Kidney capillary endothelial cell (primary cell): ENCODE measurements at places on chromosomes 4 and X.

DNA sequence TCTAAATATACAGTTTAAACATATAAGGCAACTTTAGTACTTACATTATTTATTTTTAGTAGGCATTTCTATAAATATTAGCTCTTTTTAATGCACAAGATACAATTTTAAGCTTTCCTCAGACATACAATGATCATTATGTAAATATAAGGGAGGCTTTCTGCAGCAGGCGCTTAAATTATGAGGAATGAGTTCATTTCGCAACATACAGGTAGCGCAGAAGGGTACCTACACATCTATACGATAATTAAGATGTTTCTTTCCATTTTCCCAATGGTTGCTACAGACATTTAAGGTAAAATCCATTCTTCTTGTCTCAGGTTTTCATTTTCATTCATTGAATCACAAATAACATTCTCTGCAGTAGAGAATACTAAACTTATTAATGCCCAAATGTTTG lies 1.2 kb downstream of the AASDH start:
- DNase-seq: no peak

DNA sequence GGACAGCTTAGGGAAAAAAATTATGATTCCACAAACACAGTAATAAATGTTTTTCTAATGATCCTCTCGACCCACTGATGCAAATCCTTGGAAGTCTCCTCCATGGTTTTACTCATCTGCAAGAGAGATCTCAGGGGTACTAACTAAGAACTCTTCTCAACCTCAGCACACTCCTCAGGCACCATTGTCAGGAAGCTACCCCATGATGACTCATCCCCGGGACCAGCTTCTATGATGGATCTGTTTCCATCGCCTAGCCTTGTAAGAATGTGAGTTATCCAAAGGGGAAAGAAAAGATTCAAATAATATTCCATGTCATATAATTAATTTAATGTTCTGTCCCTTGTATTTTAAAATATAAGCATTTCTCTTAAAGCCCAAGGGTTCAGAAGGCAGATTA lies 816.1 kb upstream of the IGFBP7 start:
- DNase-seq: no peak

- no peak for DNase-seq
Measured at GRCh38 chr4:123649645-123650391, 253.2 kb downstream of the SPRY1 start.

- DNase-seq: no peak
Measured at GRCh38 chrX:129000018-129000417, 523.3 kb downstream of the SMARCA1 start.

DNA sequence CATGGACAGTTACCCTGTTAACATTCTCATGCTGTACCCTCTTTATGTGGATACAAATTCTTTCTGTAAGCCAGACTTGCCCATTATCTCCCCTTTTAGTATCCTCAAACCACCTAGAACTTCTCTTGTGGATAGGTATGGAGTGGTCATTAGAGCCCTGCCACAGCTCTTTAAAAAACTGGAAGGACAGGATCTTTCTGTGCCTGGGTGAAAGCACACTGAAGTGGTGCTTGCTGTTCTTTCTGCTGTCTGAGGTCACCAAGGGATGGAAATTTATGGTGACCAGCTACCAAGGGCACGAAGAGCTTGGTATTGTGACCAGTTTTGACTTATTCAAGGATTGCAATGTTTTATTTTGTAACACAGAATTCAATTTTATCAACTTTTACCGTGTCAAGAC lies 344.2 kb downstream of the CBLL2 start:
- no peak for DNase-seq

DNA sequence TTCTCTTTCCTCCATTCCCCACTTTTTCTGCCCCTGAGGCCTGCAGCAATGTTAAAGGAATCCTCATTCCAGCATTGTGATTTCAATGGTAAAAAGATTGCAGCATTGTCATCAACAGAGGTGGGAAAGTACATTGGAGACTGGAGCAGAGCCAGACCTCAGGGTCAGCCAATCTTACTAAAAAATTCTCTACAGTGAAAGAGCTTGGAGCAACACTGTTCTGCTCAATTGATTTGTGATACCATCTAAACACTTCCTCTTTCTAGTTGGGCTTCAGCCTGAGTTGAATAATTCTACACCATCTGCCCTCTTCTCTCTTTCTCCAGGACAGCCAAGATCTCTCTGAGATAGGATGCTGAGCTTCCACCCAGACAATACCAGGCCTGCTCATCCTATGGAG lies 176.5 kb downstream of the AR start:
- no peak for DNase-seq

DNA sequence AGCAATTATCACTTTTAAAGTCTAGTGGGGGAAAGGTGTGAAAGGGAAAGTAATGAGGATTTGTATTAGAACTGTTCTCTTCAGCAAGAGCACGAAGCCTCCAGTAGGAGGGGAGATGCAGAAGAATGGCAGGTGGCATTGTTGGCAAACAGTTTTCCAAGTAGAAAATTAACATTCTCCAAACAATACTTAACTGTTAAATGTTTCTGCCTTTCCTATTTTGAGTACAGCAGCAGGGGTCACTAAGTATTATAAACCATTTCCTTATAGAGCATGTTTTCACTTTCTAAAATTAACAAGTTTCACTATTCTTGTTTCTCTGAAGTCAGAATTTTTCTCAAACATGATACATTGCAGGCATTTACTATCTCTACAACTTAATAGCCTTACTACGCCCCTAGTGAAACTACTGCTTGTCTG lies 58.7 kb downstream of the LEF1 start:
- DNase-seq: no peak

GRCh38 chrX:56928546-56928945 lies 66.8 kb downstream of the SPIN3 start:
- DNase-seq: no peak

- no peak for DNase-seq
Measured at GRCh38 chr4:166399021-166399420, 526.0 kb downstream of the TLL1 start.

- DNase-seq: peak; percentile 11
Measured at GRCh38 chr4:136650541-136651277, 881.6 kb downstream of the PCDH18 start.

DNA sequence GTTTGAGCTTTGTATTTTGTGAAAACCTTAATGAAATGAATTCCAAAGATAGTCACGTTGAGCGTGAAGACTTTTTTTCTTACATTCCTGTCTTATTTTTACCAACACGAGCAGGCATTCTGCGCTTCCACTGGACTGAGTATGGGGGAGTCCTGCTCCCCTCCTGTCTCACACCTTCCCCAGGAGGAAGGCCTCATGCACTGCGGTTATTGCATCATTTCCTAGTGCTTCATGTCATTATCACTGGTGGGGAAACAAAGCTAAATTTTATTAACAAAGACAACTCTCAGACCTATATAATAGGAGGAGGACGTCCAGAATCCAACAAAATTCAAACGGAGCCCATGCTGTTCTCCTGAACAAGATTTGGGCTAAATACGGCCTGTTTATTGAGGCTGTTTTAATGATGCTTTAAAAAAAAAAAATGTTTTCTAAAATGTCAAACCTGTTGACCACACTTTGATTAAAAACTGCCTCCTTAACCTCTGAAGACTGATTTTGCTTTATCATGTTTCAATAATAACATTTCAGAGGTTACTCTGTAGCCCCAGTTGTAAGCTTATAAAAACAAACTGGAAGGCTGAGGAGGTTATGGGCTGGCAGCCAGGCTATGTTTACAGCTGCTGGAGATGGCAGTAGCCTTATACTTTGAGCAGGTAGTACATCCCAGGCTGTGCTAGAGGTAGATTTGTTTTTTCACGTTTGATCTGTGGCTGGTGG lies 118.0 kb downstream of the SOWAHB start:
- DNase-seq: no peak

GRCh38 chr4:156217236-156217635 lies 263.6 kb upstream of the CTSO start:
- DNase-seq: no peak

DNA sequence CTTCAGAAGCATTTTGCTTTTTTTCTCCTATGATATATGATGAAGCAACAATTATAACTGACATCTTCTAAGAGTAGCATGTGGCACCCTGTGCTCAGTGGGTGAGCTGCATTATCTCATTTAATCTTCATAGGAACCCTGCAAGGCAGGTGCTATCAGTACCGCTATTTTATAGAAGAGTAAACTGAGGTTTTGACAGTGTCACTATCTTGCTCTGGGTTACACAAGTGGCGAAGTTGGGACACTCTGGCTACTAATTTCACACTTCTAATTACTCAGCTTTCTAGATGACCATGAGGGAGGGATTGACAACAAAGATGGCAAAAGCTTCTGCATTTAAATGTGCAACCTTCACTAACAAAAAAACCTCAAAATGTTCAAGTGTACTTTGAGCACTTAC lies 76.9 kb upstream of the CAMK2D start:
- no peak for DNase-seq

DNA sequence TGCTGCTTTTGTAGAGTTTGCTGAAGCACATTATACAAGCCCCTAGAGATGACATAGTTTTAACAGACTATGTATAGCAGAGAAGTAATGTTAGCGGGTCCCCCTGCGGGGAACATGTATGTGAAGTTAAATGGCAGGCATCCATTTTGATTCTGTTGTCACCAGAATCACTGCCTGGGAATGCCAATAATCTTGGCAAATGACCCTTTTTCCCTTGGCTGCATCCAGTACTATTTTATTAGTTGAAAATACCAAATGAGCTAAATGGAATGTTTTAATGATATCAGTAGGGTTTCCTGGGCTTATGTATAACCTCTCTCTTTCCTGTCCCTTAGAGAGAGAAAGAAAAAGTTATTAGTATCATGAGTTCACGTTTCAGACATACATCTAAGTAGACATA lies 93.6 kb downstream of the LIMCH1 start:
- DNase-seq: no peak

DNA sequence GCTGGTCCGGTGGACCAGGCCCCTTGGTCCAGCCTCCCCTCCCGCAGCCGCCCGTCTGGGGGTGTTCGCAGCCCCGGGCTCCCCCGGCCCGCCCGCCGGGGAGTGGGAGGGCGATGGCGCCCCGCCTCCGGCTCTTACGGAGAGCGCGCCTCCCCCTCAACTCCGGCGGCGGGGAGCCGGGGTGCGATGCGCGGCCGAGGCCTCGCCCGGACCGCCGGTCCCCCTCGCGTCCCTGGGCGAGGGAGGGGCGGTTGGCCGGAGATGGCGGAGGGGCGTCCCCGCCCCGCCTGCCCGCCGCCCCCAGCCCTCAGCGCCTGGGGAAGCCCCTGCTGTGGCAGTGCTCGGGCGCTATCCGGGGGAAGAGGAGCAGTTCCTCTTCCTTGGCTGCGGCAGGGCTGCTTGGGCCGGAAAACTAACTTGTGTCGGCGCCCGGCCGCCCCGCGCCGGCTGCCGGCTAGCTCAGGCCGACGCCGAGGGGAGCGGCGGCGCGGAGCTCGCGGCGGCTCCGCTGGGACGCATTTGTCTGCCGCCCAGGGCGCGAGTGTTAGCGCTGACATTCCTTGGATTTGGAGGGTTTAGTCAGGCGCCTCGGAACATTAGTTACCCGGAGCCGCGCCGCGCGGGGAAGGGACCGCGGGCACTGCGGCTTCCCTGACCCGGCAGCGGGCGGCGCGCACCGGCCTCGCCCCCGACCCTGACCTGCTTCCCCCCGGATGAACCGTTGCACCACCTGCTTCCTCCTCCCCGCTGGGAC lies 994 bp downstream of the GALNT7 start:
- DNase-seq: peak; percentile 52

GRCh38 chr4:24550441-24551175 lies 33.7 kb downstream of the DHX15 start:
- DNase-seq: no peak

GRCh38 chrX:74370487-74370886 lies 50.8 kb upstream of the SLC16A2 start:
- no peak for DNase-seq

DNA sequence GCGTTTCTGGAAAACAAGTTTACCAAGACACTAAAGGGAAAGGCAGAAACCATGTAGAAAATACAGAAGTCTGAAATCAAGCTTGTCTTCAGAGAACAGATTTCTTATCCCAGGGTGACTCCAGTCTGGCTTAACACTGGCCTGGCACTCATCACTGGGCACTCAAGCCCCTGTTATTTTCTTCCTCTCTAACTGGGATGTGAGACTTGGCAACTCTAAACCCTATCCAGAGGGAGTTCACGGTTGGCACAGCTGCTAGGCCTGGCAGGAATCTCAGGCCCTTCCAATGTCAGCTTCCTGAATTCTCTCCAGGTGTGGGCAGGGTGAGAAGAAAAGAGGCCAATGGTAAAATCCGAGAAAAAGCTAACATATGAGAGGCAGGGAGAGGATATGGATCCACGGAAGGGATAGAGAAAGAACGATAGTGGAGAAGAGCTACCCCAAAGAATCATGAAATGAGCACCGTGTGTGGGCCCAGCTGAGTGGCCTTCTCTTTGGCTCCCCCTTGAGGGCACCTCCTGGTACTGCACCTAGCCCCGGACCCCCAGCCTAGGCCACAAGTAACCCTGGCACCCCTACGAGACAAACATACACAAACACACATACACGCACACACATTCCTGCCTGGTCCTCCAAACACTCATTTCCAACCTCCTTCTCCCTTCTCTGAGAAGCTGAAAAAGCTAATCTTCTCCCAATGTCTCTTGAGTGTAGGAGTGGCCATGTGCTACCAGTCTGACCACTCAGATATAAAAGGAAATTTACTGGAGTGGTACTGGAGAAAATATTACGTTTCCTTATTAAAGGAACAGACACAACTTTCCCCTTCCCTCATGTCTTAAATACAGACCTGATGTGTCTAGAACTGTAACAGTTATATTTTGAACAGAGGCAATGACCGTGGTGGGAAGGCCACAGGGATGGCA lies 16.6 kb upstream of the PTCHD1 start:
- DNase-seq: no peak

GRCh38 chr4:16783119-16783518 lies 115.3 kb downstream of the LDB2 start:
- DNase-seq: peak; percentile 70

DNA sequence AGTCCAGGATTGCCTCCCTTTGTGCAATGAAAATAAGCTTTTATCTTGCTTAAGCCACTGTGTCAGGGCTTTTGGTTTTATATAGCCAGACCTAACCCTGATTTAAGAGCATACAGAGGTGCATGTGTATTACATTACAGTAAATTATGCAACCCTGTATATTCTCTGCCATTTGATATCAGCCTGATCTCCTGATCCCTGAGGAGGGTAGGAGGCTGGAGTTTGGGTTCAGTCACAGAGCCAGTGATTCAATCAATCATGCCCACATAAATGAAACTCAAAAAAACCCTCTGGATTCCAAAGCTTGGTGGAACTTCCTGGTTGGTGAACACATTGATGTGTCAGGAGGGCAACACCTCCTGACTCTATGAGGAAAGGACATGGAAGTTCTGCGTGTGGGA lies 7.3 kb upstream of the KLHL8 start:
- DNase-seq: no peak

GRCh38 chrX:16516232-16516876 lies 133.6 kb upstream of the S100G start:
- no peak for DNase-seq

- no peak for DNase-seq
Measured at GRCh38 chrX:99782516-99783040, 627.5 kb downstream of the PCDH19 start.

DNA sequence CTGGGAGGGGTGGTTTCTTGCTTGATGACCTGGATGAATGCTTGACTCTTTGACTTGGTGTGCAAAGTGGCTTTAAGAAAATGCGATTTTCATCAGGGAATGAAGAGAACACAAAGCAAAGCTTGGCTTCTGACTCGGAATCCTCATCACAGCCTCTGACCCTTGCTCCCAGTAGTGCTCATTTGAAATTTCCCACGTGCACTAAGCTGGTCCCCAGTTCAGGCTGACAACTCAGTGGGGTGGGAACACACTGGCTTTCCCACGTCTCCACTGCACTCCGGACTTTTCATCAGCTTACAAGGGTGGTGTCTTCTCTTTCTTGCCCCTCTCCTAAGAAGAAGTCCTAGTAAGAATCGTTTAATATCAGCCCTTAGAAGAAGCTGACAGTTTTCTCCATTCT lies 53.3 kb downstream of the HCCS start:
- DNase-seq: no peak
